ENCODE measurements at places on chromosomes 3 and 15.

GRCh38 chr3:53795789-53796560 is 50.2 kb downstream of the CHDH start:
- peak; percentile 85 for DNase-seq

DNA sequence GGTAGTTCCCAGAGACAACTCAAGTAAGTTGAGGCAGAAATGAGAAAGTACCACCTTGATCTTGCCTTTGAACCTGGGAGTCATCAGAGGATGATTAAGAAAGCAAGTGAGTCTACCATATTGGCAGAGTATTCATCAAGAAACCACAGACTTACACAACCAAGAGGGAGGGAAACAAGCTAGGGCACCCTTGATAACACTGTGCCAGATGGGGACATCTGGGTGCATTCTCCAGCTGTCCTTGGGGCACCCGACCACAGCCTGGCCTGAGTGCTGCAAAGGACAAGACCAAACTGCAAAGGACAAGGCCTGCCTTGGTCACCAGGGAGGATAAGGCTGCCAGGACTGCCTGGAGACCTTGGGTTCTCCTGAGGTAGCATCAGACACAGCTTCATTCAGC is 553.6 kb downstream of the EPHB1 start:
- DNase-seq, result no peak

- no peak for DNase-seq
These were observed 39.0 kb downstream of the GPR160 start for GRCh38 chr3:170076715-170077238.

DNA sequence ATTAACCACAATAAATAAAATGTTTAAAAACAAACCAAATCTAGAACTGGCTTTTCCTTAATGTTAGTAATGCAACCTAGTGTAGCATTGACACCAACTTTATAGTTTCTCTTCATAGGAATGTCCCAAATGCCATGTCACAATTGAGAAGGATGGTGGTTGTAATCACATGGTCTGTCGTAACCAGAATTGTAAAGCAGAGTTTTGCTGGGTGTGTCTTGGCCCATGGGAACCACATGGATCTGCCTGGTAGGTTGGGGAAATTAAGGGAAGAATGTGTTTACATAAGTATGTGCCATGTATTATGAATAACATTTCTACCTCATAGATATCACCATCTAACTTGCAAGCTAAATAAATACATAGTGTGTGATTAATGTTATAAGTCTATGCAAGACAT is 84.4 kb upstream of the GOLGA6B start:
- DNase-seq, result no peak

DNA sequence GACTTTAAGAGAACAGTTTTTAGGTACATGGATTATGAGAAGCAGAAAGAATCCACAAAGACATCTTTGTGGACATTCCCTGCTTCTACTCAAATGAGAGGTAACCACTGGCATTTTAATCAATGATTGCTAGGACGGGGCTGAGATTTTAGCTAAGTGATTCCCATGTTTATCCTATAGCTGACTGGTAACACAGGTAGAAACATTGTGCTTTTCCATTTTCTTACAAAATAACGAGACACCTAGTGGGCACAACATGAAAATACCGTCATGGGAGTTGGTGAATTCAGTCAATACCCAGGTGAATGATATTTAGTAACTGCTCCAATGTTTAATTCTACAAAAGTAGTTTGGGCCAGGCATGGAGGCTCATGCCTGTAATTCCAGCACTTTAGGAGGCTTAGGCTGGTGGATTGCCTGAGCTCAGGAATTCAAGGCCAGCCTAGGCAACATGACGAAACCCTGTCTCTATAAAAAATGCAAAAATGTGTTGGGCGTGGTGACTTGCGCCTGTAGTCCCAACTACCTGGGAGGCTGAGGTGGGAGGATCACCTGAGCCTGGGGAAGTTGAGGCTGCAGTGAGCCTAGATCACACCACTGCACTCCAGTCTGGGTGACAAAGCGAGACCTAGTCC is 37.2 kb upstream of the DENND4A start:
- DNase-seq, result no peak
